Activated CD4-positive, alpha-beta memory T cell treated with anti-CD3 and anti-CD28 coated beads for 36 hours (primary cell): ENCODE measurements at places on chromosomes 13 and 19. TPM values are rescaled to one million over a fixed set of nuclear protein-coding genes. Genes with fewer than 3 reads are reported as not detected.

DNA sequence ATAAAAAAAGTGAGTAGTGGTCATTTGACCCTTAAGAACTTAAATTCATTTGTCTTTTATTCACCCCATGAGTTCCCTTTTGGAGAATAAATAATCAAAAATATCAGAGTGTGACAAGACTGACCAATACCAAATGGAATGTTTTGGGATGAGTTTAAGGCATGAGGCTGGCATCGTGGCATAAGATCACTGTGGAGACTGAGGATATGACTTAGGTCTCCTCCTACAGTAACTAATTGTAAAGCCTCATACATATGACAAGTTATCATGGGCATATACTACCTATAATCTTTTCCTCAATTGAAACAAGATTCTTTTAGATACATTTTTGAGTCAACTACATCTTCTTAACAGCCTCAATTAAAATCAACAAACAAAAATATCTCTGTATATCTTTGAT, 782.0 kb downstream of the SLITRK1 start:
- H3K4me3 ChIP-seq = no peak overlapping the region
- DNase-seq = no peak
- no peaks in the 10 kb centered on the region for H3K27me3 ChIP-seq
- no peaks in the 10 kb centered on the region for H3K4me1 ChIP-seq

DNA sequence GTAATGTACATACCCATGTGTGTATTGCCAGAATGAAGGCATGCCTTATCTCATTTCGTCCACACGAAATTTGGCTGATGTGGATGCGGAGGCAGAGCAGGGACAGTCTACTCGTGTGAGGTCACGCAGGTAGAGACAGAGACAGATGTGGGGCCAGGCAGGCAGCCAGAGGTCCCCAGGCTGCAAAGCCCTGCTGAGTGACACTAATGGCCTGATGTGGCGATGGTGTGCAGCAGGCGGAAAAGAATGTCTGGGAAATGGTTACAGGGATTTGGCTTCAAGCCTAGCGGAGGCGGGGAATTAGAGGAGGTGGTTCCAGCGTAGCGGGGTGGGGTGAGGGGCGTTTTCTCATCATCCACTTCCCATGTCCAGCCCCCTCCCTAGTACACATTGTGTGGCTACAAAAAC, 4.2 kb upstream of the IZUMO2 start:
- no peaks in the 10 kb centered on the region for H3K36me3 ChIP-seq
- DNase-seq = no peak
- peaks cover 22% of the 10 kb centered on the region for H3K27me3 ChIP-seq
- no peaks in the 10 kb centered on the region for H3K4me1 ChIP-seq
- H3K27ac ChIP-seq = no peak overlapping the region
- no peak overlapping the region for H3K4me3 ChIP-seq

- H3K4me1 ChIP-seq = no peaks in the 10 kb centered on the region
- no peaks in the 10 kb centered on the region for H3K36me3 ChIP-seq
- H3K27ac ChIP-seq = no peak overlapping the region
- no peaks in the 10 kb centered on the region for H3K27me3 ChIP-seq
These were observed 396.9 kb upstream of the SLITRK1 start for GRCh38 chr13:84279166-84279565.

DNA sequence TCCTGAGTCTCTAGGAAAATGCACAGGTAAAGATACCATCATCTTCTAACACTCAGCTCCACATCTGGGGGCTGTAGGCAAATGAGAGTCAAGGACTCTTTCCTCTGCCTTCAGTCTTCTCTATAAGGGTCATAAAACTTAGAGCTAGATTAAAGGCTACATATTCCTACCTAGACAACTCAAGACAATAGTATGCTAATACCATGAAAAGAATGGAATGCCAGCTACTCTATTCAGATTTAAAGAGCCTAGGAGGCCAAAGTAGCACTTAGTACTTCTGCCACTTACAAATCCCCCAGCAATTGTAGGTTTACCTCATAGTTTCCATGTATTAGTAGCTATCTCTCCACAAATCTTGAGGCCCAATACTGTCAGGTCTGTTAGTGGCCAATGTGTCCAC, 453.0 kb downstream of the SLITRK5 start:
- no peak for DNase-seq
- H3K4me3 ChIP-seq = no peak overlapping the region
- H3K36me3 ChIP-seq = no peaks in the 10 kb centered on the region
- H3K27me3 ChIP-seq = no peaks in the 10 kb centered on the region

The CEBPA gene
- total RNA-seq = 0.22 TPM

GRCh38 chr13:99355267-99356011, 48.2 kb upstream of the GPR183 start:
- H3K4me1 ChIP-seq = peaks cover 97% of the 10 kb centered on the region
- H3K36me3 ChIP-seq = peaks cover 48% of the 10 kb centered on the region
- H3K4me3 ChIP-seq = peak overlapping the region; percentile 56
- no peaks in the 10 kb centered on the region for H3K27me3 ChIP-seq

DNA sequence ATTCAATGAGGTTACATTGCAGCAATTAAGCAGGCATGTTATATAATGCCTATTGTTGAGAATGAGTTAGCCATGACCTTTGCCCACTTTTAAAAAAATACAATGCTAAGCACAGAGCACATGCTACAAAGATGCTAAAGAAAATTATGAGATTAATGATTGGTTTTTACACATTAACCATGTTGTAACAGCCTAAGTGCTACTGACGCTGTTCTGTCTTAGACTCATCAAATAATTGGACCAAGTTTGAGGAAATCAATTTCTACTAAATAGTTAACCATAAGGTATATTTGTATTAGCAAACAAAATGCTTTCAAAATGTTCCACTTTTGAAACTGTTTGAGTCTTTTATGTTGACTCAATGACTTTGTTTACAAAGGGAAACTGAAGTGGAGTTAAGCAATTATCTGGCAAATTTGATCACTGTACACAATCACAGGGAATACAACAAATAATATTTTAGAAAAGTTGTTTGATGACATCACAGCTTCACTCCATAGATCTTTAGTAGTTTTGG, 14.3 kb downstream of the MIR17HG start:
- H3K4me1 ChIP-seq = peaks cover 3% of the 10 kb centered on the region
- peaks cover 10% of the 10 kb centered on the region for H3K36me3 ChIP-seq

The CD79A gene
- total RNA-seq = 1.5 TPM

- H3K27me3 ChIP-seq = peaks cover 8% of the 10 kb centered on the region
- H3K27ac ChIP-seq = no peak overlapping the region
- peaks cover 21% of the 10 kb centered on the region for H3K4me1 ChIP-seq
- peak; percentile 65 for DNase-seq
These were observed 7.9 kb upstream of the PEAK3 start for GRCh38 chr19:2289714-2290435.

GRCh38 chr13:38980750-38981078, 9.9 kb downstream of the STOML3 start:
- H3K4me3 ChIP-seq = no peak overlapping the region
- no peaks in the 10 kb centered on the region for H3K4me1 ChIP-seq
- no peak overlapping the region for H3K27ac ChIP-seq
- H3K36me3 ChIP-seq = peaks cover 2% of the 10 kb centered on the region

DNA sequence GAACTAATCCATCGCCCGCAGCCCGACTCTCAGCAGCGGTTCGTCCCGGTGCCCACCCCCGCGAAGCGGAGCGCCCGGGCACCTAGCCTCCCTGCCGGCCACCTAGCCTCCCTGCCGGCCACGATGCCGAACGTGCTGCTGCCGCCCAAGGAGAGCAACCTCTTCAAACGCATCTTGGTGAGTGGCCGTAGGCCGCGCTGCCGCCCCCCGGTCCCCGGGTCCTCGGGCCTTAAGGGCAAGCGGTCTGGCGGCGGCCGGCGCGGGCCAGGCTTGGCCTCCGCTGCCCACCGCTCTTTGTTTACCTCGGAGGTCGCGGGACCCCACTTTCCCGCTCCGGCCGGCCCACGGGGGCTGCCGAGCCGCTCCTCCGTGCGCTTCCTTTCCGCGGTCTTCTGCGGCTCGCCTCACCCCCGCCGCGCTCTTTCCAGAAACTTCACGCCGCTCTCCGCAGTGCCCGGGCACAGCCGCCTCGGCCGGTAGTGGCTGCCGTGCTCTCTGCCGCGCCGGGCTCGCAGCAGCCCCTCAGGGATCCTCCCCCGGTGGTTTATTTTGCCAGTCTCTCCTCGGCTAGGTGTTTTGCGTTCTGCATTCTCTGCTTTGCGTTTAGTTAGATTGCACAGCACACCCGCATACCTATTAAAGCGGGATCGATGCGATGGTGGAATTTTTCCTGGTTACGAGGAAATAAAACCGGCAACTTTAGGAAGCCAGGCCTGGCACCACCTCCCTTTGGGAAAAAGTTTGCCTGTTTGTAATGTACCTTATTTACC, 524 bp downstream of the NAA16 start:
- H3K4me3 ChIP-seq = peak overlapping the region; percentile 93
- H3K4me1 ChIP-seq = peaks cover 35% of the 10 kb centered on the region
- peak overlapping the region; percentile 92 for H3K27ac ChIP-seq
- peaks cover 8% of the 10 kb centered on the region for H3K36me3 ChIP-seq
- H3K27me3 ChIP-seq = no peaks in the 10 kb centered on the region

DNA sequence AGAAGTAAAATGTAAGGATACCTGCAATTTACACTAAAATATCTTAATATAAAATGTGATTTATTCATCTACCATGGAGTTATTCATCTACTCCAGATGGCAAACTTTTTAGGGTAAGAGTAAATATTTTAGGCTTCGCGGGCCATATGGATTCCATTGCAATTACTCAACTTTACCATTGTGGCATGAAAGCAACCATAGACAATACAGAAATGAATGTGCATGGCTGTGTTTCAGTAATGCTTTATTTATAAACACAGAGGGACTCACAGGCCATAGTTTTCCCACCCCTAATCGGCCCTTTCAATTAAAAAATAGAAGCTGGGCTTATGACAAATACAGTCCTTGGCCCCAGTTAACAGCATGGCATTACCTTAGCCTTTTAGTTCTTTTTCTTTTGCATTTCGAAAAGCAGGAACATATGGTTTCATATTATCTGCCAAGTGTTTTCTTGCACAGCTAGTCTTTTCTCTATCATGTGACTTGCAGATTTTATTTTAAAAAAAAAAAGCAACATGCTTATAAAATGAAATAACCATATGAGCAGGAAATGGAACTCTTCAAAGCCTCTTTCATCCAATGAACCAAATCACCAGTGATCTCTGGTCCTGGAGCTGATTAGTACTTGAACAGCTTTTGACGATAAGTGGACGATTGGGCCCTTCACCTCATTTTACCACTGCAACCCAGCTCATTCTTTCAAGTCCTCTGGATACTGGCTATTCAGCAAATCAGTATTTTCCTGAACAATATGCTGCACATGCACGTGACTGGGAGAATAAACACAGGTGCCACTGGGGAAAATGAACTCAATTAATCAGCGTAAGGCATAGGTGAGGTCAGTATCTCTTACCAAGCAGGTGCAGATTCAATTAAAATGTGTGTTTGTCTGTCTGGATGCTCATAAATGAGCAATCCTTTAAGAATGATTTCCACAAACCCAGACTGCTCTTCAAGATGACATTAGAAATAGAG, 63.9 kb downstream of the LHFPL6 start:
- H3K4me1 ChIP-seq = no peaks in the 10 kb centered on the region
- H3K27me3 ChIP-seq = peaks cover 11% of the 10 kb centered on the region
- no peaks in the 10 kb centered on the region for H3K36me3 ChIP-seq
- no peak overlapping the region for H3K4me3 ChIP-seq
- H3K27ac ChIP-seq = no peak overlapping the region
- DNase-seq = no peak

- H3K4me1 ChIP-seq = no peaks in the 10 kb centered on the region
- no peak overlapping the region for H3K27ac ChIP-seq
- peaks cover 16% of the 10 kb centered on the region for H3K27me3 ChIP-seq
- H3K4me3 ChIP-seq = no peak overlapping the region
- no peak for DNase-seq
- no peaks in the 10 kb centered on the region for H3K36me3 ChIP-seq
These were observed 123.1 kb downstream of the ATP8A2 start for GRCh38 chr13:25494698-25495411.

- H3K27ac ChIP-seq = no peak overlapping the region
- DNase-seq = no peak
- H3K4me1 ChIP-seq = peaks cover 3% of the 10 kb centered on the region
- H3K36me3 ChIP-seq = no peaks in the 10 kb centered on the region
These were observed 4.4 kb downstream of the BCAM start for GRCh38 chr19:44813070-44813840.

DNA sequence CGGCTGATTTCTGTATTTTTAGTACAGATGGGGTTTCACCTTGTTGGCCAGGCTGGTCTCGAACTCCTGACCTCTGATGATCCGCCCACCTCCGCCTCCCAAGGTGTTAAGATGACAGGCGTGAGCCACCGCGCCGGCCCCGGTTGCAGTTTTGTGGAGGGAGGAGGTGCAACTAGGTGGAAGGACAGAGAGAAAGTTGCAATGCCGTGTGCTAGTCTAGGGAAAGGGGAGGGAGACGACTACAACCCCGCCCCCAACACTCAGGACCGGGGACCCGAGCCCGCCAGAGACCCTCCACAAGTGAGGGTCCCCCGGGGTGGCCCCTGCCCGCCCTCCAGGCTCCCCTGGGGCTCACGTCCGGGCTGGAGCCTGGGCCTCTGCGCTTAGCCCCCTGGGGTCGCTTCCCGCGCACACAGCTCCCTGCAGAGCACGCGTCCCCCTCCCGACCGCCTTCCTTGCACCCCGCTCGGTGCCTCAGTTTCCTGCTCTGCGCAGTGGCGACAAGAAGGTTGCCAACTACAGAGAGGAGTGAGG, 1.2 kb upstream of the ARID3A start:
- H3K27ac ChIP-seq = no peak overlapping the region
- peaks cover 14% of the 10 kb centered on the region for H3K4me1 ChIP-seq
- DNase-seq = peak; percentile 69
- H3K27me3 ChIP-seq = no peaks in the 10 kb centered on the region
- H3K4me3 ChIP-seq = peak overlapping the region; percentile 70

DNA sequence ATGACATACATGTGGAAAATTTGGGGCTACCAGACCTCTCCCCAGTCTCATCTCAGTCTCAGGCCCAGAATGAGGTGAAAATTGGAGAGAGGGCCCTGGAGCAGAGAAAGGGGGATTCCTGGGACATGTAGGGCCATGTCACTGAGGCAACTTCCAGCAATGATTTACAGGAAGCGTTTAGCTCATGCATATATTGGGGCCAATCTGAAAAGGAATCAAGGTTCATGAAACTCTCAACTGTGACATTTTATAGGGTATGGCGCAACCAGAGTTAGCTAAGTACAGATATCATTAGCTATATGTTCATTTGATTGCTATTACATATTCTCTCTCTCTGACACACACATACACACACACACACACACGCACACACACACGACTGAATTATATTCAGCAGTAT, 86.3 kb downstream of the RNASEH2B start:
- no peaks in the 10 kb centered on the region for H3K27me3 ChIP-seq
- no peak for DNase-seq
- no peaks in the 10 kb centered on the region for H3K36me3 ChIP-seq
- no peak overlapping the region for H3K27ac ChIP-seq
- H3K4me3 ChIP-seq = no peak overlapping the region

The RAB3D gene
- 12.5 TPM for total RNA-seq

DNA sequence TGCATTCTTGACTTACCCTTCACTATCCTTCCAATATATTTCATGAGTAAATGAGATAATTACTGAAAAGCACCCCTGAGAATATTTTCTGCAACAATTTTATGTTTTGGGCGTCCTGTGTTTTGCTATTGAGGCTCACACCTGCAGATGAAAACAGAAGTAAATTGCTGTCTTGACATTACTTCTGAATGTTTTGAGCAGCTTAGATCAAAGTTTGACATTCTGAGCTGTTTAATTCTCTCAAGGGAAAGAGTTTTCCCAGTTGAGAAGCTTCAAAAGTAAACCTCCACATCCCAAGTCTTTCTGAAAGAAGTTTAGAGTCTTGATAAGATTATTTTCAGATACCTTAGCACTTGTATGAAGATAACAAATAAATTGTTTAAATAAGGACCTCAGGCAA, 1667.2 kb upstream of the SLC10A2 start:
- H3K27ac ChIP-seq = no peak overlapping the region
- no peak for DNase-seq
- H3K36me3 ChIP-seq = no peaks in the 10 kb centered on the region

The RAB3A gene
- total RNA-seq = 3.9 TPM

The DOHH gene
- 17.0 TPM for total RNA-seq
